ENCODE measurements at places on chromosomes 1 and 21.
A peak's percentile ranks its signal among the peaks of the same experiment; 100 is the strongest.

DNA sequence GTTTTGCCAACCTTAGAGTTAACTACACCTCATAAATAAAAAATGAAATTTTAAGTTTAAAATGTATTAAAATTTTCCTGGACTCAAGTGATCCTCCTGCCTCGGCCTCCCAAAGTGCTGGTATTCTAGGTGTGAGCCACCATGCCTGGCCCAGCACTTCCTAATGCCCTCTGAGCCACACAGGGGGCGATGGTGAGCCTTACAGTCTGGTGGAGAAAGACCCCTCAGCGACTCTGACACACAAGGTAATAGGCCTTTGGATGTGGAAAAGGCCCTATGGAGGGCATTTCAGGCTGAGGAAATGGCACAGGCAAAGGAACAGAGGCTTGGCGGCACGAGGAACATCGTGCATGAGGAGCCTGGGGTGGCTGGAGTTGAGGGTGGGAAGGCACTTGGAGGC is 6.7 kb downstream of the CITED4 start:
- peak; percentile 21 for DNase-seq

DNA sequence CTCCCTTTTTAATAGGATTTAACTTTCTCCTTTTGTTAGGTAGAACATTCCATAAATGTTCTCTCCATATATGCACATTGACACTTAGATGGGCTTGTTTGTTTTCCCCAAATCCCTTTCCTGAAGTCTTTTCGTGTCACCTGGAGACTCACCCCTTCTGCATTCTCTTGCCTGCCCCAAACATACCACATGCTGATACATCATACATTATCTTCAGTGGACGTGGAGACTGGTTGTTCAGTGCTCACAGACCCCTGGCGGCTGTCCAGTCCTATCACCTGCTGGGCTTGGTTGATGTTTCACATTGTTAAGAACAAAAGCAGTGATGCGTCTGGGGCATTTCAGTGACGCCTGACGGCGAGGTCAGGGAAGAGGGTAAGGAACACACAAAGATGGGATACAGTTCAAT is 22.2 kb downstream of the FMOD start:
- no peak for DNase-seq

DNA sequence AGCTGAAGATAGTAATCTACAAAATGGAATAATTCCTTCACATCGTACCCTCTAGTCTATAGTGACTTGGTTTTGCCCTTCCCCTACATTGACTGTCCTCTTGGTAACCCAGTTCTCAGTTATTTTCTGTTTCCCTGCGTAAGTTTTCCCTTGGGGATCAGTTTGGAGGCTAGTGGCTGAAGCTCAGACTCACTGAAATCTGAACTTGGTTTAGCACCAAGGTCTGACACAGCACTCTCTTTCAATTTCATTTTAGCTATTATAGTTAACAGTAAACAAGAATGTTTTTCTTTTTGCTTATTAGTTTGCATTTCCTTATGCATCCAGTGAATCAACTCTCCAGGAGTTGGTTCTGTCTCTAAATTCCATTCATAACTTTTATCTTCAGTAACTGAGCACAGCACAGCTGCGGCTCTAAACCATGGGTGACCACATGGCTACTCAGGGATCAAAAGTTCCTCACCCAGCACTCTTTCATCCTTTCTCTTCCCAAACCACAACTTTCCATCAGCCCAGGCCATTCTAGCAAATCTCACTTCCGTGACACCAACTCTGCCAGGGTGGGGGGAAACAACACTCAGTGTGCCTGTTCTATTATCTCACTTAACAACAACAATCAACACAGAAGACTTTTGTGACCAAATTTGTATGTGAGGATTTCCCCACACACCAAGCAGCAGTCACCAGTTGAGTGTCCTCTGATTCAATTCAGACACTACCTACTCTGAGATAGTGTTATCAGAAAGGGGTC is 17.6 kb upstream of the IFI6 start:
- peak; percentile 40 for DNase-seq

DNA sequence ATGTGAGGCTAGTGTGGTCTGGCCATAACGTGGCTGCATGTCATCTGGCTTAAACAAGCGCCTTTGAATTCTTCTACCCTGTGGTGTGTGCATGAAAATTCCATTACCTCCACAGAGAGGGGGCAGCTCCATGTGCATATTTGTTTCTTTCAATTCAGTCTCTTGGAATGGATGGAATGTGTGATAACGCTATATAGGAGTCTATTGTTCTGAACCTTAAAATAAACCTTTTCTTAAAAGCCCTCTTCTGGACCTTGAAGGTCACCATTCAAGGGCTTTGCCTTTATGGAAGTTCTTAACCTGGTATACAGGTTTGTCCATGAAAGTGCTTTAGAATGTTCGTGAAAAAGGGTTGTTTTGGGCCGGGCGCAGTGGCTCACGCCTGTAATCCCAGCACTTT is 118.2 kb upstream of the ADGRL2 start:
- no peak for DNase-seq

DNA sequence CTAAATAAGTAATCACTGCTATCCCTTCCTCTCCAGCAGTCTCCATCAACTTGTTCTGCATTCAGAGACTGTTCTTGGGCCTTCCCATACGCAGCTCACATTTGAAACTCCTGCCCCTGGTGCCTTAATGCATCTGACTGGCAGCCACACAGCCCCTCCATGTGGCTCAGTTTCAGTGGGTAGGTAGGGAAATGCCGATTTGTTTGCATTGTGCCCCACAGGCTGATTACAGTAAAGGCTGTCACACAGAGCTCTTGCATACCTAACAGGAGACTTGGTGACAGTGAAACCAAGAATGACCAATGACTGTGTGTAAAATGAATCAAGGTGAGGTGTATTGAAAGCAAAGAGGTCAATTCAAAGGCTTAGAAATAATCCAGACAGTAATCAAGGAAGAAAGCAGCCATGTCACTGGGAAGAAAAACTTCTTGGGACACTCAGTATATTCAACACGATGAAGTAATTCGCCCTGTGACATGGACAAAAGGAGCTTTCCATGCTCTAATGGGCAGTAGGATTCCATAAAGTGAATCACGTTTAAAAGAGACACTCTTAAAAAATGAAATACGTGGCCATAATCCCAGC is 12.7 kb upstream of the B3GALNT2 start:
- DNase-seq: no peak

GRCh38 chr1:32695098-32695904 is 7.3 kb downstream of the SYNC start:
- no peak for DNase-seq

DNA sequence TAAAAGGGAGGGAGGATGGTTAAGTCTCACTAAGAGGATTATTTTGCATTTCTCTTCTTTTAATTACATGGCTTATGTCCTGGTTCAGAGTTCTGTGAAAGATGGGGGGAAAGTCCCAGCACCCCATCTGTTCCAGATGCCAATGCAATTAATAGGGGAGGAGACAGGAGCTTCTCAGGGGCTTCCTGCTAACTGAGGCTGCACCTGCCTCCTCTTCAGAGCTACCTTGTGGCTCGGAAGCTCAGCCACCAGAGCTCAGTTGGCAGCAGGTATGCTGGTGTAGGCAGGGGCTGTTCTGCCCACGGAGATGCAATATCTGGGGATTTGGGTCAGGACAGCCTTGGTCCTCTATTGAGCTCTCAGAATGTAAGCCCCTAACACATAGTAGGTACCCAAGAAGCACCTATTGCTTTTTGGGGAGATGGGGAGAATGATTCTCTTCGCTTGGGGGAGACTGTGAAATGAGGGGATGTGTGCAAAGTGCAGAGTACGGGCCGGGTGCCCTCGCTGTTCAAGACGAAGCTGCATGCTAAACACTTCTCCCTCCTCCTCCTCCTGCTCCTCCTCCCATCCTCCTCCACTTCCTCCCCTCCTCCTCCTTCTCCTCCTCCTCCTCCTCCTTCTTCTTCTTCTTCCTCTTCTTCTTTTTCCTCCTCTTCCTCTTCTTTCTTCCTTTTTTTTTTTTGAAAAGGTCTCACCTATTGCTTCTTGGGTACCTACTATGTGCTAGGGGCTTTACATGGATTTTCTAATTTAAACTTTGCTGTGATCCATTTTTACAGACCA is 279.0 kb downstream of the PTPRU start:
- no peak for DNase-seq

DNA sequence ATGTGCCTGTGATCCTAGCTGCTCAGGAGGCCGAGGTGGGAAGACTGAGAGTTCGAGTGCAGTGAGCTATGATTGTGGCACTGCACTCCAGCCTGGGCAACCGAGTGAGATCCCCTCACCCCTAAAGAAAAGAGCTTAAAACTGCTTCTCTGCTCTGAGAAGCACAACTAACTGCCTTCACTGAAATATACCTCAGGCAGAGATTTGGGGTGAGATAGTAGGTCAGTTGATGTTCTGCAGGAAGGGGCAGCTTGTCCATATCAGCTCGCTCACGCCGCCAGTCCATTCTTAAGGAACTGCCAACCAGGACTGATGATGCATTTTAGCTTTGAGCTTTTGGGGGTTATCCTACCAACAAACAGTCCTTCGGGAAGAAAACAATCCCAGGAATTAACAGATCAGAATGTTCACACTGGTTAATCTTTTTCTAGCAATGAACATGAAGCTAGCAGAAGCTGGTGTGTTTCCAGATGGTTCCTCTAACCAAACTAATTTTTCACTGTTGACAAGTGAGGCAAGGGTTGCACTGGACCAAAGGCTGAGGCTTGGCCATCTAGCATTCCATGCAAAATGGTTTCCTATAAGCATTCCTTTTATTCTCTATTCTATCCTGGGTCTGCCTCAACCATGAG is 31.6 kb downstream of the LHX4 start:
- DNase-seq: no peak

DNA sequence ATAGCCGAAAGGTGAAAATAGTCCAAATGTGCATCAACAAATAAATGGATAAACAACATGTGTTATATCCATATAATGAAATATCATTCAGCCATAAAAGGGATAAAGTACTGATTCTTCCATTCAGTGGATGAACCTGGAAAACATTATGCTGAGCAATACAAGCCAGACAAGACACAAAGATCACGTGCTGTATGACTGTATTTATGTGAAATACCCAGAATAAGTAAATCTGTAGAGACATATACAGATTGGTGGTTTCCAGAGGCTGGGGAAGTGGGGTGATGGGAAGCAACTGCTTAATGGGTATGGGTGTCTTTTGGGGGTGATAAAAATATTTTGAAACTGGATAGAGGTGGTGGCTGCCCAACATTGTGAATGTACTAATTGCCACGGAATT is 13.3 kb upstream of the GSTM4 start:
- no peak for DNase-seq

GRCh38 chr1:150560011-150560438 is 10.8 kb downstream of the ADAMTSL4 start:
- peak; percentile 82 for DNase-seq

- no peak for DNase-seq
Measured at GRCh38 chr1:2506007-2506860, 20.2 kb downstream of the PANK4 start.

- no peak for DNase-seq
Measured at GRCh38 chr1:4108331-4108730, 208.3 kb upstream of the C1orf174 start.

DNA sequence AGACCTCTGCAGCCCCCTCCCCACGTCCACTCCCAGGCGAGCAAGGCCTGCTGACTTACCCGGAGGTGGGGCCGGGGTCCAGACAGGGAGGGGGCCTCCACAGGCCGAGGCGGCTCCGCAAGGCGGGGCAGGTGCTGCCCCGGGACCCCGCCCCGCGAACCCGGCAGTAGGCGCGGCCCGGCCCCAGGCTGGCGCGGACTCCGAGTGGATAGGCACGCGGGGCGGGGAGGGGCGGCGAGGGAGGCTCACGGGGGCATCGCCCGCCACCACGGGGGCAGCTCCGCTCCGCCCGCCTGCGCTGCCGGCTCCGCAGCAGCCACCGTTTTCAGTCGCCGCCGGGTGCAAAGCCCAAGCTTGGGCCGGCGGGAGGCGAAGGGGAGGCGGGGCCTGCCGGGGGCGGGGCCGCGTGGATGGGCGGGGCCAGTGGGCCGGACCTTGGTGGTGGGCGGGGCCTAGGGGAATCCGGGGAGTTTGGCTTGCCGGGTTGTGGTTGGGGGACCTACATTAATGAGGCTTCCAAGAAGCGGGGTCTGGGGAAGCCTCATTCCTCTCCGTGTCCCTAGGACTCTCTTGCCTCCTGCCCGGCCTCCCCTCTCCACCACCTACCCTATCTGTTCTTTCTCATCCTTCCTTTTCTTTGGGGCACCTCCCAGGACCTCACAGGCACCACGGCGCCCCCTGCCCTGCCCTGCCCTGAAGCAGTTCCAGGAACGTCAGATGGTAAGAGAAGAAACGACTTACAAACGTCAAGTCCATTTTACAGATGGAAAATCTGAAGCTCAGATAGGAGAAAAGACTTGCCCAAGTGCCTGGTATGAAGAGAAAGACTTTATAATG is at the start of gene RIMS3:
Gene RIMS3 (minus strand): TSS at position 348 of the 837 bp plus-strand sequence. CDS start 23,757 bp downstream, outside the sequence.
- peak; percentile 91 for DNase-seq

Data from activated CD4-positive, alpha-beta memory T cell treated with anti-CD3 and anti-CD28 coated beads for 36 hours (primary cell).